ENCODE measurements at places on chromosomes 13 and 19.

GRCh38 chr13:32261567-32261966 lies 53.6 kb downstream of the ZAR1L start:
- peak; percentile 86 for DNase-seq

- DNase-seq: no peak
These were observed 6.7 kb downstream of the SPPL2B start for GRCh38 chr19:2334986-2335846.

DNA sequence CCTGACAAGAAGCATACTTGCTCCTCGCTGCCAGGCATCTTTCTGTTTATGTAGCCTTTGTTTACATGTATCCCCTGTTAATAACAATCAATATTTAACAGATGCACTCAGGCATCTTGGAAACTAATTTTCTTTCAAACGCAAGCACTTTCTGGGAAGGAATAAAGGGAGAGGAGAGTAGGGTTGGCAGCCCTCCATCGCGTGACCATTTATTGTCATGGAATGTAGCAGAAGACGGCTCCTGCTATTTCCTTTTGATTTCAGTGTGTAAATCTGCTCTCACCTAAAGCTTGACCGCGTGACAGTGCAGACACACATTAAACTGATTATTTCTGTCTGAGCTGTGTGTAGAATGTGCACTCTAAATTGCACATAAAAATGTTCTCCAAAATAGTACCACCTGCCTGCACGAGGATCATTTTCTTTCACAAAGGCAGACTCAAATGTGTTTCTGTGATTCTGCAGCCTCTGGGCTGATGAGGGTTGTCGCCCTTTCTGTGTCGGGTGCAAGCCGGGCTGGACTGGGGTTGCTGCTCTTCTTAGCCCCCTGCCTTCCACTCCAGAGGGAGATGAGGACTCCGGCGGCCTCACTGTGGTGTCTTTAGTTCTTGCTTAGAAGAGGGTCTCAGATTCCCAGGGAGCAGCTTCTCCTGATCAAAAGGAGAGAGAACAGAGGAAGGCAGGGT lies 223.5 kb upstream of the MAB21L1 start:
- DNase-seq: peak; percentile 56

GRCh38 chr19:1451916-1452801 lies 2.2 kb downstream of the APC2 start:
- DNase-seq: no peak

DNA sequence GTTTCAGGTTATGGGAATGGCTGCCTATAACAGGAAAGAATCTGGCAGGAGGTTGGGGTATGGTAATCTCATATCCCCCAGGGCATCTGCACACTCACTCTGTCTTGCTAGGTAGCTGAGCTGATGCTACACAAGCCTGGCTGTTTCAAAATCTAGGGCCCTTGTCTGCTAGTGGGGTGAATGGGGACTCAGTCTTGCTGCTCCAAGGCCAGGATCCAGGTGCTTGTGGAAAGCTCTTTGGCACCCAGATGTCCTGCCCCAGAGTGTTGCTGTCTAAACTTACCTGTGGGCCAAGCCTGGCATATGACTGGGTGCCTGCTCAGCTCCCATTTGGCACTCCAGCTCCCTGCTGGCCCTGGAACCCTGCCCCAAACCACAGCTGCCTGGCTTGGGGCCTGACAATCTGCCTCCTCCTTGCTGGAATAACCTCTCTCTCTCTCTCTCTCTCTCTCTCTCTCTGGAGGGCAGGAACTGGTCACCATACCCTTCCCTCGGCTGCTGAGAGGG lies 158.1 kb upstream of the TSC22D1 start:
- DNase-seq: peak; percentile 63

GRCh38 chr13:107956889-107957288 lies 258.4 kb downstream of the LIG4 start:
- no peak for DNase-seq

GRCh38 chr13:70339738-70340137 lies 231.5 kb upstream of the KLHL1 start:
- peak; percentile 8 for DNase-seq

DNA sequence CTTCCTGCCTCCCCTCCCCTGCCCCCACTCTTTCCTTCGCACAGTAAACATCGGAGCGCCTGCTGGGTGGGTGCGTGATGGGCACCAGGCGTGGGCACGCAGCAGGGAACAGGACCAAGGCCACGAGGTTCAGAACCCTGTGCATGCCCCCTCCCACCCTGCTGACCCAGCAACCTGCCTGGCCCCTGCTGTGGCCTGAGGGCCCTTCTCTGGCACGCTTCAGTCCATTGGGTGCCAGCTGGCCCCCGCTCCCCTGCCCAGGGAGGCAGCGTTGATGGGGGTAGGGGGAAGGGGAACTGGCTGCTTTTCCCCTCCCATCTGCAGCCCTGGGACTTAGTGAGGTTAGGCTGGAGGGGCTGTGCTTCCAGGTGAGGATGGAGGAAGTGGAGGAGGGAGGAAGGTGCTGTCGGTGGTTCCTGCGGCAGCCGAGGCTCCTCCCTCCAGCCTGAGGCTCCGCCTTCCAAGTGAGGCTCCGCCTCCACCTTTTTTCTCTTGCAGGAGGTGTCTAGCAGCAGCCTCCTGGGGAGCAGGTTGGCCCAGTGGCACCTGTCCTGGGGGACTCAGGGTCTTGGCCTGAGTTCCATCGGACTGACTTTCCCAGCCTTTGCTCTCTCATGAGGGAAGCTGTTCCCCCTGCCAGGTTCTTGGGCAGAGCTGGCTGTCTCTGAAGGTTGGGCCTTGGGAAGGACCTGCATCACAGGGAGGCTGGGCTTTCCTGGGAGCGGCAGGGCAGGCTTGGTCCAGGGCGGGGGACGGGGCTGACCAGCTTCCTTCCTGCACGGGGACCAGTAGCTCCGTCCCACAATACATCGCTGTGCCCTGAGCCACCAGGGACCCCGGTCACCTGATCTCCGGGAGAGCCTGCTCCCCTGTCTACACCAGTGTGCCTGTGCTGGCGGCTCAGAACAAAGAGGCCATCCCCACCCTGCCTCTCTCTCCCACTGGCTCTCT lies 7.3 kb downstream of the PIAS4 start:
- no peak for DNase-seq

DNA sequence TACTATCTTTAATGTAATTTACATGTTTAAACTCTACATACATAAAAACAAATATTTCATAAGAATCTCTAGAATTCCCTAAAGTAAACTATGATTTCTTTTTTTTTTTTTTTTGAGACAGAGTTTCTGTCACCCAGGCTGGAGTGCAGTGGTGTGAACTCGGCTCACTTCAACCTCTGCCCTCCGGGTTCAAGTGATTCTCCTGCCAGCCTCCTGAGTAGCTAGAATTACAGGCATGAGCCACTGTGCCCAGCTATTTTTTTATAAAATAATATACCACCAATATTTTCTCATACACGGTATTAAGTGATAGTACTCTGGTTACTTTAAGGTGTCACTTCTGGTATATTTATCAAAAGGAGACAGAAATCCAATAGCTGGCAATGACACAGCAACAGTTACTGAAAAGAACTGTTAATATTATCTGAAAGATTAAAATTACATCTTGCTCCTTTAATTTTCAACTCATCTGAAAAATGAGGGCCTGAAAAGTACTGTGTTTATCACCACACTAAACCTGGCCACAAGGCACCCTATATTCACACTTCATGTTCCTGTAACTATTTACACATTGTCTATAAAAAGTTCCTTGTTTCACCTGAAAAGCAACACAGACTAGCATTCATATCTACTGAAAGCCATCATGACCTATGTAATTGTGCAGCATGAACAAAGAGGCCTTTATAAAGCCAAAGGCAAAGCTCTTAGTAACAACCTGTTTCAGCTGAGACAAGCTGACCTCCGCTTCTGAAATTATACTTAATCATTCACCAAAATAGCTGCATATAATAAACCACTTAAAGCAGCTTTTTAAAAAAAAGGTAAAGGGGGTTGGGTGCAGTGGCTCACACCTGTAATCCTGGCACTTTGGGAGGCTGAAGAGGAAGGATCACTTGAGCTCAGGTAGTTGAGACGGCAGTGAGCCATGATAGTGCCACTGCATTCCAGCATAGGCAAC lies 106.1 kb downstream of the SLC25A15 start:
- no peak for DNase-seq

- DNase-seq: peak; percentile 88
These were observed 10.3 kb downstream of the EHD2 start for GRCh38 chr19:47723581-47723940.

DNA sequence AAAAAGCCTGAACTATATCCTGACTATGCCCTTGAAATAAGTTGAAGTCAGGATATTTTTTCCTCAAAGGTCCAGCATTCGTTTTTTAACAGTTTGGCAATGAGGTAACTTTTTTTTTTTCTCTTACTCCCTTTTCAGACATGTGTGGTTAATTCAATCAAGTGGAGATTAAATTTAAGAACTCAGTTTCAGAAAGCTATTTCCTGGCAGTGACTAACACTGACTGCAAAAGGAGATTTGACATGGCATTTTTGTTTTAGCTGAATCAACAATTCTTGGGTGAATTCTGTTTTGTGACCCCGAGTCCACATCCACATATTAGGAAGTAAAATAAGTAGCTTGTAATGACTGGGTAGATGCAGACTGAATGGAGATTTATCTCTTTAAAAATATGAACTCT lies 716.4 kb downstream of the PCDH9 start:
- peak; percentile 63 for DNase-seq

DNA sequence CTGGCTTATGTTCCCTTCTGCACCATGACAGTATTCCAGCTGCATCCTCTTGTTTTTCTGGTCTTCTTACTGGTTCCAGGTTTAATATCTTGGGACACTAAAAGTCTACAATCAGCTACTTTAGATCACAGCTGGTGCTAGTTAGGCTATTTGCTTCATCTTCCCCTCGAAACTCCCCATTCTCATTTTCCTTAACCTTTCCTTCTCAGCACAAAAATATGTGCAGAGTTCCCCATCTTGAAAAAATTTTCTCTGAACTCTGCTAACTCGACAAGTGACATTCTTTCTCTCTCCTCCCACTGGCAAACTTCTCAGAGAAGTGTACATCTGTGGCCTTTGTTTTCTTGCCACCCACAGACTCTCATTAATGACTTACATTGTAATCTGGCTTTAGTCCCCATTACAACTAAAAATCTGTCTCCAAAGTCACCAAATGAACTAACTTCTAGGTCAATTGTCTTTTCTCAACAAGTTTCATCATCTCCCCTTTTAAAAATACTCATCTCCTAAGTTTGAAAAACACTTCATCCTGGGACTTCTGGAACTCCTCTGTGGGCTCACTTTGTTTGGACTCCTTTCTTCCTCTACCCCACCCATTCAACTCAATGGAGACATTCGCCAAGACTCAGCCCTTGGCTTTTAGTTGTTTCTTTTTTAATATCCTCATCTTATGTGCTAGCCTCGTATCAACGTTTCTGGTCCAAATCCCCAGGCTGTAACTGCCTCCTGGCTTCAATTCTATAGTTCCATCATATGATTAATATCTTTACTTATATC lies 7.1 kb upstream of the KL start:
- DNase-seq: no peak

GRCh38 chr19:33273881-33274662 lies 28.3 kb downstream of the CEBPA start:
- peak; percentile 56 for DNase-seq

GRCh38 chr13:100797921-100798320 lies 123.3 kb upstream of the TMTC4 start:
- no peak for DNase-seq

DNA sequence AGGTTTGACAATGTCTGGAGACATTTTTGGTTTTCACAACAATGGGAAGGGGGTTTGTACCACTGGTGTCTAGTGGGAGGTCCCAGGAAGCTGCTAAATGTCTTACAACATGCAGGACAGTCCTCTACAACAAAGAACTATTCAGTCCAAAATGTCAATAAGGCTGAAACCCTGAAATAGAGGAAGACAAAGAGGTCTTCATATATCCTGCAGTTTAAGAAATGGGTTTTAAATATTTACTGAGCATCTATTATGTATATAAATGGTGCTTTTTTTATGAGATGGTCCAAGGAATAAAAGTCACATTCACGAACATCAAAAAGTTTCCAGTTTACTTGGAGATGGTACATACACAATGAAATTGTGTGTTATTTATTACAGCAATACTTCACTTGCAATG lies 107.3 kb downstream of the AKAP11 start:
- DNase-seq: no peak

GRCh38 chr13:44894001-44894770 lies 95.1 kb downstream of the NUFIP1 start:
- no peak for DNase-seq

DNA sequence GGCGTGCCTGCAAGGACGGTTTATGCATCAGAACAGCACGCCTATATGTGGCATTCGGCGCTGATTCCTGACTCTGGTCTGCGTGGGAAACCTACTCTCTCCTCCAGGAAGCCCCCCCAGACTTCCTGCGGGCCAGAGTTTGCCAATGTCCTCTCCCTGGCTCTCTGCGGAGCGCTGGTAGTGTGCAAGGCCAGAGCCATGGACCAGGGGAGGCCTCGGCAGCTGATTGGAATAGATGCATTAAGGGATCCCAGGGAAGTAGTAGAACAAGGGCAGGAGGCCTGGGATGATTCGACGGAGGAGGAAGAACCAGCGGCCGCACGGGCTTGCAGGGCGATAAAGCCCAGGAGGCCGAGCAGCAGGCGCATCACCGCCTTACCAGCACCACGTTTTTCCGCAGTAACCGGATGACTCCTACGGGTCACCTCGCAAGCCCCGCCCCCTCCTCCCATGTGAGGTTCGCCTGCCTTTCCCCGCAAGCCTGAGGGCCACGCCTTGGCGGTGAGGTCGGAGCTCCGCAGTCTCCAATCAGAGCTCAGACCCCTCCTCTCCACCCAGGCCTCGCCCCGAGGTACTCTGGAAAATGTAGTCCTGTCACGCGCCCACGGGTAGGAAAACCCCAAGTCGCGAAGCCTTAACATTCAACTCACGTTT lies 5.0 kb downstream of the CLEC11A start:
- peak; percentile 47 for DNase-seq

GRCh38 chr19:1441677-1442438 lies 3.7 kb downstream of the RPS15 start:
- no peak for DNase-seq

- no peak for DNase-seq
These were observed 396.3 kb downstream of the LIG4 start for GRCh38 chr13:107819071-107819470.

- DNase-seq: no peak
These were observed 305.9 kb upstream of the ARGLU1 start for GRCh38 chr13:106873810-106874209.

GRCh38 chr13:47484548-47484947 lies 516.5 kb downstream of the SUCLA2 start:
- DNase-seq: peak; percentile 83

DNA sequence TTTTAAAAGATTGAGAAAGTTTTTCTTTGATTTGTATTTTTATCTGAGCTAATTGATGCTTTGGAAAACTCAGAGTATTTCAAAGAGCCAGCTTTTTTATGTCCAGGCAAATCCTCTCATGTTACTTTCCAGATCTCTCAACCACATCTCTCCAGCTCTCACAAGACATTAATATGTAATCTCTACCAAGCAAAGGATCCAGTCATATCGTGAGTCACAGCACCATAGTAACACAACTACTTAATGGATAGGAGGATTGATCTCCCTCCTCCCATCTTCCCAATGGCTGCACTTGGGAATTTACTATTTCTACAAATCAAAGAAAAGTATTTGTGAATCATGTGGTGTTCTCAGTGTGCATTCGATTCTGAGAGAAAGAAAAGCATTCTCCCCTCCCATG lies 63.3 kb downstream of the POU4F1 start:
- no peak for DNase-seq
